Osteocyte (in vitro differentiated cells): ENCODE measurements at places on chromosomes 2 and 18.

GRCh38 chr2:239720361-239721360 is 304.5 kb downstream of the NDUFA10 start:
- DNase-seq, result peak; percentile 79

GRCh38 chr2:230000118-230000841 is 68.4 kb downstream of the SLC16A14 start:
- DNase-seq, result no peak

- no peak for DNase-seq
These were observed 130.9 kb downstream of the STK39 start for GRCh38 chr2:168116448-168116847.

GRCh38 chr2:38497670-38498037 is 105.1 kb downstream of the HNRNPLL start:
- DNase-seq, result no peak

- DNase-seq, result no peak
These were observed 57.0 kb downstream of the BCL11A start for GRCh38 chr2:60496475-60496874.
